Stimulated activated CD4-positive, alpha-beta T cell treated with anti-CD3 and anti-CD28 coated beads, Interleukin-12 subunit alpha, Interleukin-12 subunit beta, amount 100 ng/mL, for 4 hours (primary cell): ENCODE measurements at places on chromosomes 11 and 22.
A peak's percentile ranks its signal among the peaks of the same experiment; 100 is the strongest.

DNA sequence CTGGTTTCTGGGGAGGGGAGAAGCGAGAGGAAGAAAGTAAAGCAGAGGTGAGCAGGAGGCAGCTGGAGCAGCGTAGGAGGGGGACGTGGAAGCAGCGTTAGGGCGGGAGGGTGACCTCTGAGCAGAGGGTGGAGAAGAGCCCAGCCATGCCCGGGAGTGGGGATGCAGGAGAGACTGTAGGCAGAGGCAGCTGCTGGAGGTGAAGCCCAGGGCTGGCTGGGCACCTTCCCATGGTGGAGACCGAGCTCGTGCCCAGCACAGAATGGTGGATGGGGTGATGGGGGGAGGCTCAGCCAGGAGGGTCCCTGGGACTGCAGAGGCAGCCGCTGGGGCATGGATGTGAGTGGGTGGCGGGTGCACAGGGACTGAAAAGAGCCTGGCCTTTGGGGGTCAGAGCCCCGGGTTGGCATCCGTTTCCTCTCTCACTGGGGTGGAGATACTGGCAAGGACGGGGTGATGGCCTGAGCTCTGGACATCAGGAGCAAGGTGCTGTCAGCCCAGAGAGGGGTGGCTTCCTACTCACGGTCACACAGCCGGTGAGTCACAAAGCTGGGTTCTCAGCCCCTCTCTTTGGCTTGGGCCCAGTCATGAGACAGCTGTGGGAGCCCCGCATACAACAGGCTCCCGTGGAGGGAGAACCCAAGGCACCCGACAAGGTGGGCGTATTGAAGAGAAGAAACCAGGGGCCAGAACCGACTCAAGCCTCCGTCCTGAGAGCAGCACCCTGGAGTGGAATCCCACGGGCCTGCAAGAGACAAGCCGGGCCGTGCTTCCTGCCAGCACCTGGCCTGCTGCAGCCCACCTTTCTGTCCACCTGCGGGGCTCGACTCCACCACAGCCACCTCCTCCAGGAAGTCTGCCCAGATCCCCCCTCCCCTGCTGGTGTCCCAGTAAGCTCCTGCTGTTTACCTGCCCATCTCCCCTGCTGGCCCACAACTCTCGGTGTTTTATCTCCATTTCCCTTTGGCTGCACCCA, 45.8 kb upstream of the FGF3 start:
- no peak for DNase-seq

- DNase-seq: peak; percentile 36
These were observed 9.2 kb upstream of the CBL start for GRCh38 chr11:119196833-119197483.

DNA sequence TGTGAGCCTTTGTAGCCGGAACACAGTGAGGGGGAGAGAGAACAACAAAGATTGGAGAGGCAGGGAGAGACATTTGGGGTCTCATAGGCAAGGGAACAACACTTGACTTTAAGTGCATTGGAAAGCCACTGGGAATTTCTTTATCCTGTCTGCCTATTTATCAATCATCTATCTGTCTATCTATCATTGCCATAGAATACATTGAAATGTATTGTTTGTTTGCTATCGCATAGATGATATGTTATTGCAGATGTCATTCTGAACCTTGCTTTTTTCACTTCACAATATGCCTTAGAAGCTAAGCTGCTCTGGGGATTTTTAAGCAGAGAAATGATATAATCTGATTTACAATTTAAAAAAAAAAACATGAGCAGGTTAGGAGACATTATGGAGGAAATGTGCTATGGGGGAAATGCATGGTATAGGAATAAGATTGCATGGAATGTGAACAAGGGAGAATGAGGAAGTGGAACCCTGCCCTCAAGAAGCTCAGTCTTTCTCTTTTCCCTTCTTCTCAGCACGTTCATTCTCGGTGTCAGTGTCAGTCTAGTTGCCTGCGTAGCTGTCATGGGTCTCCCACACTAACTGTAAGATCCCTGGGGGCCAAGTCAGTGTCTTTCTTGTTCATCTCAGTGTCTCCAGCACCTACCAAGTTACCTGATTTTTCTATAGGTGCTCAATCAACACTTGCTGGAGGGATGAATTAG, 158.7 kb upstream of the ARHGAP20 start:
- DNase-seq: no peak

- no peak for DNase-seq
These were observed 21.6 kb upstream of the SESN3 start for GRCh38 chr11:95252586-95252985.

GRCh38 chr11:46393231-46393616, 1.6 kb upstream of the CHRM4 start:
- DNase-seq: no peak

- no peak for DNase-seq
These were observed 10.8 kb downstream of the BLID start for GRCh38 chr11:122105044-122105758.

- no peak for DNase-seq
These were observed 1.9 kb downstream of the ZFTA start for GRCh38 chr11:63766531-63767235.

DNA sequence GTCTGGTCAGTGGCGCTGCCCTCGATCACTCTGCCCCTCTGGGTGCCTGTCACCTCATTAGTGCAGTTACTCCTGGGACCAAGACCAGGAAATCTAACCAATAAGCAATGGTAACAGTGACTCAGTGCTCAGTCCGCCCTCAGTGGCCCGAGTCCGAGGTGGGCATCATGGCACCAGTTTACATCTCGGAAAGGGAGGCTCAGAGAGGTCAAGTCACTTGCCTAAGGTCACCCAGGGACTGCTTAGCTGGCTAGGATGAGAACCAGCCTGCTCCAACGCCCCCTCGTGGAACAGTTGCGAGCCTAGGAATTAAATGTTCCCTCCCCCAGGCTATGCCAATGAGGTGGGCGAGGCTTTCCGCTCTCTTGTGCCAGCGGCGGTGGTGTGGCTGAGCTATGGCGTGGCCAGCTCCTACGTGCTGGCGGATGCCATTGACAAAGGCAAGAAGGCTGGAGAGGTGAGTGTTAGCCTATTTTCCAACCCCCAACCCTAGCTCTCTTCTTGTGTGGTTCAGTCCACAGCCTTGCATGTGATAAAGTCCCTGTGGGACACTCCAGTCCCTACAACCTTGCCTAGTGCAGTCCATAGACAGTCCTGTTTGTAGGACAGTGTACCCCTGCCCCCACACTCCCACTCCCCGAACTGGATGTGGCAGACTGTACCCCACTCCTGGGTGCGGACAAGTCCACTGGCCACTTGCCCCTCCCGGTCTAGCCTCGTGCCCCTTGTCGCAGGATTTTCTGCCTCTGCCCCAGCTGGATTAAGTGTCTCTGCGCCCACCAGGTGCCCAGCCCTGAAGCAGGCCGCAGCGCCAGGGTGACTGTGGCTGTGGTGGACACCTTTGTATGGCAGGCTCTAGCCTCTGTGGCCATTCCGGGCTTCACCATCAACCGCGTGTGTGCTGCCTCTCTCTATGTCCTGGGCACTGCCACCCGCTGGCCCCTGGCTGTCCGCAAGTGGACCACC, 1.1 kb downstream of the MTFP1 start:
- DNase-seq: peak; percentile 87

- no peak for DNase-seq
These were observed 5.6 kb upstream of the MIAT start for GRCh38 chr22:26651815-26652214.

- DNase-seq: no peak
These were observed 60.5 kb downstream of the NAT10 start for GRCh38 chr11:34165786-34166555.

GRCh38 chr11:64234647-64235379, 429 bp downstream of the VEGFB start:
- no peak for DNase-seq

- no peak for DNase-seq
These were observed 15.0 kb downstream of the PRDM11 start for GRCh38 chr11:45161252-45162063.

DNA sequence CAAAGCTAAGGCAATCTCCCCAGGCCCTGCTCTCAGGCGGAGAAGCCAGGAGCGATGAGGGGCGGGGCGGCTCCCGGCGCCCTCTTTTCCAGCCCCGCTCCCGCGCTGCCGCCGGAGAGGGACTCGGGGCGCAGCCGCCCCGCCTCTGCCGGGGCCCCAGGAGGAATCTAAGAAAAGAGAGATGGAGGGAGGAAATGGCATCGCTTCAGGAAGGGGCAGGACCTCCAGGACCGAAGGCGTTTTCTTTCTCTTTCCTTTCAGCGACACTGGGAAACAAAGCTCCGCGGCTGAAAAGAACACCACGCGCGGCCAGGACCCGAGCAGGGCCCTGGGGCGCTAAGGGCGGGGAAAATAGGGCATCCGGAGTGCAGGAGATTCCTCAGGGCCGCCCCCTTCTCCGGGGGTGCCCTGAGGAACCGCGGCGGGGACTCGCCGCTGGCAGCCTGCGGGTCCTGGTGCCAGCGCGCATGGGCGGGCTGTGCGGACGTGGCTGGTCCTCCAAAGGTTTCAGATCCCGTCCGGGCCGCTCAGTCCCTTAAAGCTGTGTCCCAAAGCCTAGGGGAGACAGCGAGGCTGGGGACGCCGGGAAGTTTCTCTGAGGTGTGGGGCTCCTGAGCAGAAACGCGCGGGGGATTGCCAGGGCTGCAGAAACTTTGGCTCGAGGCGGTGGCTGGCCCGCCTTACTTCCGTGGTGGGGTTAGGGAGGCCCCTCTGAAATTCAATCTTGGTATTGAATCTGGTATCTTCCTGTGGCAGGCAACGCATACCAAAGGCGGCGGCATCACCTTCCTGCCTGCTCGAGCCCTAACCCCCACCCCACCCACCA, 2.8 kb upstream of the BSX start:
- no peak for DNase-seq

DNA sequence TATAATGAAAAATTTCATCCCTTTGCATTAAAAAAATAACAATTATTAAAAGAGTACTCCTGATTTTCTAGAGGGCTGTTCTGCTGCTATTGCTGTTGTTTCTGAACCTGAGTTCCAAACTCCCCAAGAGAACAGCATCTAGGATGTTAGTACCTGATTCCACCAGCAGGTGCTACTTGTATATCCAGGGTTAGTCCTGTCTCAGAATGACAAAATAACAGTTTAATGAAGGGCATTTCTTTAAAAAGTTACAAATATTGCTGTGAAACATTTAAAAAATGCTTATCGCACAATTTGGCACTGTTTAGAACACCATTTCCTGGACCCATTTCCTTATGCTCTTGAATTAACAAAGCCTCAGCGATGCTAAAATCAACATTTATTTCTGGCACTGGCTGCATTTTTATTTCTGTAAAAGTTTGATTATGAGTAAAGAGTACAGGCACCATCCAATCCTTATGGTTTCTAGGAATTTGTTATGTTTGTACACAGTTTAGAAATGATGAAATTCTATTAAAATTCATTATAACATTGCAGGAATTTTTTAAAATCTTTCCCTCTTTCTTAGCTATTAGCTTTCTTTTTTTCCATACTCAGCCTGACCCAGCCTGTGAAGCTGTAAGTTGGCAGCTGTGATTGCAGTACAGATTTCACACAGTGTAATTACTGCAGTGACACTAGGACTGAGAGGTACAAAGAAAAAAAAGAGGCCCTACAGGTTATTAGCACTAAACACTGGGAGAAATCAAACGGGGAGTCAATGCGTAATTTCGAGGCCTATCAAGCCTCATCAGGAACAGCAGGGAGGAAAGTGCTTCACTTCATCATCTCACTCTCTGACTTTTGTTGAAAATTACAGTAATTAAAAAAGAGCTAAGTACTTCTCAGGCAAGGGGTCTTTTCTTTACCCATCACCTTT, 208.8 kb downstream of the DCDC1 start:
- DNase-seq: no peak

GRCh38 chr11:65047581-65048422, 6.8 kb downstream of the SAC3D1 start:
- DNase-seq: peak; percentile 35

- no peak for DNase-seq
These were observed 15.1 kb upstream of the SMIM38 start for GRCh38 chr11:69140635-69141034.

- peak; percentile 40 for DNase-seq
These were observed 789 bp upstream of the KDM2A start for GRCh38 chr11:67118181-67118766.

- no peak for DNase-seq
These were observed 80.3 kb upstream of the SLC22A12 start for GRCh38 chr11:64510759-64511158.

DNA sequence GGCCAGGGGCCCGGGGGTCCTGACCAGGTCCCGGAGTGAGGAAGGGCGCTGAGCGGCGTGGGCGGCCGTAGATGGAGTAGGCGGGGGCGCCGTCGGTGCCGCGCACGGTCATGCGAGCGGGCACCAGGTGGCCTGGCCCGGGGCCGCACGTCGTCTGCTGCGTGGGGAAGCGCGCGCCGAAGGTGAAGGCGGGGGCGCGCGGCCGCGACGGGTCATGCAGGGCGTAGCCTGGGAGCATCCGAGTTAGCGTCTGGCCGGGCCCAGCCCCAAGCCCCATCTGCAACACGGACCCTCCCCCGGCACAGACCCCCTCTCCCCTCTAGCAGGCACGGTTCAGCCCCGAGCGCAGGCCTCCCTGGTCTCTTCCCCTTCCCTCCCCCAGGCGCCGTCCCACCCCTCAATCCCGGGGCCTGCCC, 1.7 kb upstream of the TYMP start:
- DNase-seq: peak; percentile 68

DNA sequence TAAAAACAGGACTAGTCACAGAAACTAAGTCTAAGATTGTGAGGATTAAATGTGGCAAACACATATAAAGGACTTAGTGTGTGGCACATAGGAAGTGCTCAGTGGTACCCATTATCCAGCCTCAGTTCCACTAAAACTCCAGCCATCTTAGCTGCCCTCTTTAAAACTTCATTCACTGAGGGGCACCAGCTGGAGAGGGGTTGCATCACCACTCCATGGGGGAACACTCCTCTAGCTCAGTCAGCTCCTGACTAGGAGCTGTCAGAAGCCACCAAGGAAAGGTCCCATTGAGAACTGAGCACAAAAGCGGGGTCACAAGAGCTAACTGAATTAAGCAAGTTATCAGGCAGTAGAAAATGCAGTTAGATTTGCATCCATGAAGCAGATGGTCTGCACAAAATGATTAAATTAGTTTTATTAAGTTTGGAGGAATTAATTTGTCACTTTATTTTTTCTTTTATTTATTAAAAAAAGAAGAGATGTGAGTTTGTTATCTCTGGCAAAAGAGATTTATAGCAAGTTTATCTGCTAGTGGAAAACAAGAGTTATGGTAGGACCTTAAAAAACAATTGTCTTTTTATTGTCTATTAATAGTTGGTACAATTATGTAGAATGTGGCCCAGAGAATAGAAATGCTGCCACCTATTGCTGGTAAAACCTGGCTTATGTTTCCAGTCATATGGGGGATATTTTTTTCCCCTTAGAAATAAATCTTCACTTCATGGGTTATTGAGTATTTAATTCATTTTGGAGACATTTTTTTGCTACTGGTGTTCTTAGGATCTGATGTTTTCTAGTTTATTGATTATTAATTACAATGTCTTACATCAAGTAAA, 95.7 kb downstream of the NAV2 start:
- no peak for DNase-seq
